ENCODE measurements at places on chromosomes 7 and 10.

- no peak for DNase-seq
Measured at GRCh38 chr7:102080434-102081243, 206.0 kb upstream of the SH2B2 start.

GRCh38 chr7:97011104-97011503, 5.8 kb downstream of the DLX6 start:
- no peak for DNase-seq

- DNase-seq, result no peak
Measured at GRCh38 chr10:123297175-123297574, 143.0 kb downstream of the BUB3 start.

- no peak for DNase-seq
Measured at GRCh38 chr10:113060201-113061053, 110.4 kb downstream of the TCF7L2 start.

GRCh38 chr10:122498521-122498920, 37.2 kb downstream of the HTRA1 start:
- DNase-seq, result no peak

DNA sequence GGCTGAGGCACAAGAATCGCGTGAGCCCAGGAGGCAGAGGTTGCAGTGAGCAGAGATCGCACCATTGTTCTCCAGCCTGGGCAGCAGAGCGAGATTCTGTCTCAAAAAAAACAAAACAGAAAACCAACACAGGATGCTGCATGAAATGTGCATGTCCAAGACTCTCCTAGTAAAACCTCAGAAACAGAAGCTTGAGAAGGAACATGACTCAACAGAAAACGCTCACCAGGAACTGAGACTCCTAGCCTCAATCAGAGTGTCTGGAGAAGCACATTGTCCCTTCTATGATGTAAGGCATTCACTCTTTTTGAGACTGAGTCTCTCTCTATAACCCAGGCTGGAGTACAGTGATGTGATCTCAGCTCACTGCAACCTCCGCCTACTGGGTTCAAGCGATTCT, 168.3 kb downstream of the MYOF start:
- no peak for DNase-seq

DNA sequence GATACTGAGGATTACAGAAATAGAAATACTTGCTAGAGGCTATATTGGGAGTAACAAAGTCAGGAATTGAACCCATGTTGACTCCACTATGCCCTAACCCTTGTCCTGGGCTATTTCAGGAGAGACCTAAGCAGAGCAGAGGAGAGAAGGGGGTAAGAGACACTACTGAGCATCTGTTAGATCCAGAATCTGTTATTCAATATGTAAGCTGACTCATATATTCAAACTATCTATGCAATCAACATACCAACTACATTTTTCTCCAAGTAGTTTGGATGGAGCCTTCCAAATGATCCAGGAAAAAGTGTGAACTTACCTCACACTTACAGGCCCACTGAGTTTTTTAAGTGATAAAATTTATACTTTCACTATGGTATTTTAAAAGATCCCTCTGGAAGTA, 216.1 kb downstream of the IMMP2L start:
- no peak for DNase-seq

DNA sequence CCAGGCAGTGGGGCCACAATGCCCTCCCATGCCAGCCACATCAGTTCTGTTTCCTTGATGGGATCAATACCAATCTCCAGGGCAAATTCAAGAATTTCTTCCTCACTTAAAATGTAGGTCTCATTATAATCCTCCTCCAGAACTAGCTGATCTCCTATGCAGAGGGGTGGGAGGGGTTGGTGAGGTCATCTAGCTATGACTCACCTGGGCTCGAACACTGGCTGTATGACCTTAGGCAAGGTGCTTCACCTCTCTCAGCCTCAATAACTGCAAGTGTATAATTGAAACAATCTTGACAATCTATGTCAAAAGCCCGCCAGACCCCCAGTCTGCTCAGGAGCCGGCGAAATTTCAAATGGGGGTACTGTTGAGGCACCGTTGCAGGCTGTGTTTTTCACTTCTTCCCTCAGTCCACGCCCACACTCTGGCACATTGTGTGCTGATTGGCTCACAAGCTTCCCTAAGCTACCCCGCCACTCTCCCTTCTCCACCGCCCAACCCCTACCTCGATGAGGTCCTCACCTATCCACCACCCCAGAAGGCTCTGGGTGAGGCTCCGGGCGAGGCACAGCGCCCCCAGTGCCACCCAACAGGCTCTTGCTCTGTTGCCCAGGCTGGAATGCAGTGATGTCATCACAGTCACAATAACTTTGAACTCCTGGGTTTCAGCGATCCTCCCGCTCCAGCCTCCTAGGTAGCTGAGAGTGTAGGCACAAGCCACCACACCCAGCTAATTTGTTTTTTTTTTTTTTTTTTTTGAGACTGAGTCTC, 70.5 kb downstream of the ZNF22 start:
- no peak for DNase-seq

GRCh38 chr7:20749906-20750305, 36.8 kb downstream of the SP8 start:
- no peak for DNase-seq

GRCh38 chr10:104548090-104548489, 93.0 kb upstream of the SORCS3 start:
- no peak for DNase-seq

DNA sequence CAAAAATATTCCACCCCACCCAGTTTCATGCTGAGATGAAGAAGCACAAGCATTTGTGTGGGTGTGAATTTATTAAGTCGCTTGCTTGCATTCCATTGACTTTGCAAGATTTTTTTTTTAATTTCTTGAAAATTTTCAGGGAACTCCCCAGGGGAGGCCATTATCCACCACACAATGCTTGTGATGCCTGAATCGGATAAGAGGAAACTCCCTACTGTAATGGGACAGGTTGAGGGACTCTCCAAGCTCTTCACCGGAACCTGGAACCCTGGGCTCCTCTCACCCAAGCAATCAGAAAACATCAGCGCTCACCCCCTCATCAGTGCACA, 153.6 kb upstream of the ZMIZ1 start:
- DNase-seq, result no peak

GRCh38 chr7:94414481-94414880, 19.8 kb downstream of the COL1A2 start:
- no peak for DNase-seq

DNA sequence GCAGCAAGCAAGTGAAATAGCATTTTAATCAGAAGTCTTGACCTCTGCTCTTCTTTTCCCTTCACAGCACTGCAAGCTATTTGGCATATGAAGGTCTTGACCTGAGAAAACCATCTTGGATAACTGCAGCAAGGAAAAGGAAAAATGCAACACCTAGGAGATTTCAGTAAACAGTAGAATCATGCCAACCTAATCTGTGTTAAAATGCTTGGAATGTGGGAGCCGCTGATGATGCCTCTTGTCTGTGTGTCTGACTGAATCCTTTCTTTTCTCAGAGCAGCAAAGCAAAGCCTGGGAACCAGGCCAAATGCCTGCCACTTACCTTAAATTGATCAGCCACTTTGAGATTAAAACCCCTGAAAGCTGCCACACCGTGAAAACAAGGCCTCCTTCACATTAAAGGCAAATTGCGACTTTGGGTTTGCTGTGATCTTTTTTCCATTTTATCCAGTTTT, 80.4 kb upstream of the CDK6 start:
- DNase-seq, result no peak

DNA sequence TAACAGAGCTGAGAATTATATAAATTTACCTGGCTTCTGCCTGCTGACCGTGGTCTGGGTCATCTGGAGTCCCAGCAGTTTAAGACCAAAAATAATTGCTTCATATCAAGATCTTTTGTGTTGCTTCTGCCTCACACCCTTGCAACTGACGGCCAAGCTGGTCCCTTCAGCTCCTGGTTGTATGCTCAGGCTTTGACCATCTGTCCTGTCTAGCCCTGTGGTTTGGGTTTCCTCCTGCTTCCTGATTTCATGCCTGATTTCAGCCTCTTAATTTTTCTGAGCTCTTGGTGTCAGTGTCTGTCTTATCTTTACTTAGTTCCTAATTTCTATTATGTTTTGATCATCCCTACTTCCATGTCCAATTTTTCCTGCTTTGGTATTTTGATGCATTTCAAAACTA, 87.9 kb upstream of the PLXDC2 start:
- DNase-seq, result no peak

- DNase-seq, result no peak
Measured at GRCh38 chr10:35896001-35896400, 253.9 kb upstream of the FZD8 start.

DNA sequence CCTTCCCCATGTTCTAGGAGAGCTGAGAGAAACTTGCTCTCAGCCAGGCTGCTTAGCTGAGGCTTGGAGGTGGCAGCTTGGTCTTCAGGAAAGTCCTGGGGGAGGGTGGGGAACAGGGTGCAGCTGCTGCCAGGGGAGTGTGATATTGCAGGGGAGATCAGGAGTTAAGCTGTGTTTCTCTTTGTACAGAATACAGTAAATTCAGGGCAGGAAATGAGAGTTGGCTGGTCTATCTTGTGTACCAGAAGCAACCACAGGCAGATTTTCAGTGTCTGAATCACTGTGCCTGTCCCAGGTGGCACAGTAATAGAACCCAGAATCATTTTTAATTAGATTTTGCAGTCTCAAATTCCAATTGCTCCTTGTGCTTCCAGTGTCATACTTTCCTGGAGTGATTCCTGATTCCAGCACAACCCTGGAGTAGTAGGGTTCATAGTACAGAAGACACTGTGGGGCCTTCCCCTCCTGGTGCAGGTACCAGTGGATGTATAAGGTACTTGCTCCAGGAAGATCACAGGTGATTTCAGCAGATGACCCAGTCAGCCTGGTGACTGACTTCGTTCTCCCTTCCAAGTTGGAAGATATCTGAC, 94.0 kb upstream of the TARP start:
- peak; percentile 30 for DNase-seq

DNA sequence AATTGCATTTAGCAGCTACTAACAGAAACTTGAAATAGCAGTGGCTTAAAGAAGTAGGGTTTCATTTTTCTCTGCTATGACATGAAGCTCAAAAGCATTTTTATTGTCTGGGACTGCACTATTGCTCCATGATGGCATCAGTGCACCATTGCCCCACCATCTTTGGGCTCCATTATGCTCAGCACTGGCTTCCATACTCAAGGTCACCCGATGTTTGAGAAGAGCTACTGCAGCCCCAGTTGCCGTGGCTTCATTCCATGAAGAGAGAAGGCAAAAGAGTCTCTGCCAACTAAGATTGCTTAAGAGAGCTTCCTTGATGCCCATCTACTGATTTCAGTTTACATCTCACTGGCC, 192.2 kb upstream of the LRGUK start:
- no peak for DNase-seq

- no peak for DNase-seq
Measured at GRCh38 chr7:94738071-94738470, 82.1 kb upstream of the SGCE start.

- DNase-seq, result no peak
Measured at GRCh38 chr10:107103174-107104025, 61.1 kb downstream of the SORCS1 start.

GRCh38 chr7:14936554-14936953, 34.0 kb upstream of the DGKB start:
- DNase-seq, result no peak

- DNase-seq, result no peak
Measured at GRCh38 chr7:141012696-141013344, 1.9 kb downstream of the MRPS33 start.

GRCh38 chr7:137888241-137888640, 41.5 kb upstream of the DGKI start:
- DNase-seq, result no peak

- no peak for DNase-seq
Measured at GRCh38 chr10:55786461-55787050, 574.5 kb downstream of the ZWINT start.

DNA sequence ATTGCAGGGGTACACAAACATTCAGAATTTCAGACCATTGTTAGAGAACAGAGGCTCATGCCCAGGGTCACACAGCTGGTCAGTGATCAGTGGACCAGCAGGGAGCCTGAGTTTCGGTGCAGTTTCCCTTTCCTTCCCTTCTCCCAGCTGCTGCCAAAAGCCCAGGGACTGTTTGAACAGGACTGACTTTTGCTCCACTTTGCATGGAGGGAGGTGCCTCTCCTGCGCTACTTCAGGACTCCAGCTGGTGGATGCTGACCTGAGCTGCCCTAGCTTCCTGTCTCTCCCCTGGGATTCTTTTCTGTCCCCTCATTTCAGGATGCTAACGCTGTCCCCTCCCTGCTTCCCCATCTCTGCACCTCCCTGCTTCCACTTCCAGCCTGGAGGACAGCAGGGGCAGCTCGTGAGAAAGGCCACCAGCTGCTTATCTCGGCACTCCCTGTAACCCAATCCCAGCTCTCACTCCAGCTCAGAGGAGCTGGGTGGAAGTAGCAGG, 14.5 kb downstream of the SH2D4B start:
- DNase-seq, result no peak

- no peak for DNase-seq
Measured at GRCh38 chr10:89342206-89342958, 14.6 kb downstream of the IFIT3 start.

DNA sequence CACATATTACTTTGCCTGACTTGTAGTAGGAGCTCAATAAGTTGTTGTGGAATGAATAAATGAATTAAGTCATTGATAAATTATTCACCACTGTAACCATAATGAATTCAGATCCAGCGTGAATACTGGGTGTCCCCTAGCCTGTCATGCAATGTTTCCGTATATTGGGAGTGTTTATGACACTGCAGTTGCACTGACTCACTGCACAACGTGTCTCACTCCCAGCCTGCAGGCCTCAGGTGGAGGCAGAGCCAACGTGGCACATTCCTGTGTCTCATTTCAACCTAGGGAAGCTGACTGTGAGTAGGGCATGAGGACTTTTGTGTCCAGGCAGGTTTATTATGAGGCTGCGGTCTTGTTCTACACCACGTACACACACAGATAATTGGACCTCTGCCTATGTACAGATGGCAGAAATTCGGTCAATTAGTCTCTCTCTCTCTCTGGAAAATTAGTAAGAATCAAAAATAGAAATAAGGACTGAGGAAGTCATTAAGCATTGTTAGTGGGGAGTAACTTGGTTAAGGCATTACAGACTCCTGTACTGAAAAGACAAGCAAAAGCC, 299.1 kb upstream of the IGFBP3 start:
- DNase-seq, result no peak

DNA sequence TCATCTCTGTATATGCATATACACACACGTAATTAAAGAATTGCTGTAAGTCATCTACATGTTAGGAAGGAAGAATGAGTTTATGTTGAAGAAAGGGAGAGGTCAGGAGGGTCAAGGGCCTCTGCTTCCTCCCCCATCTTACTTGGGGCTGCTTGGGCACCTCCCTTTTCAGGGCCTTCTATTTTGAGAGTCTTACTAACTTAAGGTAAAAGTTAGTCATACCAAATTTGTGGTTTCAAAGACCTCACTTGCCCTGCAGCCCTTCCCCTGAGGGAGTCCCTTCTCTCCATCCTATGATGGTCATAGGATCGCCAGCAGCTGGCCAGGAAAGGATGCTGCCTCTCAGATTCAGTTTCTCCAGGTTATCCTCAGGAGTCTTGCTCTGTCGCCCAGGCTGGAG, 2.6 kb downstream of the PLEKHS1 start:
- no peak for DNase-seq

- DNase-seq, result no peak
Measured at GRCh38 chr10:124470544-124471434, 9.2 kb downstream of the LHPP start.

- no peak for DNase-seq
Measured at GRCh38 chr7:80232979-80233724, 98.5 kb downstream of the GNAI1 start.

GRCh38 chr7:5086256-5086655, 40.6 kb downstream of the RBAK start:
- no peak for DNase-seq
